Lung (tissue), 17 donors: ENCODE measurements at places on chromosomes 16 and 17. TPM values are rescaled to one million over a fixed set of nuclear protein-coding genes. Genes with fewer than 3 reads are reported as not detected.

DNA sequence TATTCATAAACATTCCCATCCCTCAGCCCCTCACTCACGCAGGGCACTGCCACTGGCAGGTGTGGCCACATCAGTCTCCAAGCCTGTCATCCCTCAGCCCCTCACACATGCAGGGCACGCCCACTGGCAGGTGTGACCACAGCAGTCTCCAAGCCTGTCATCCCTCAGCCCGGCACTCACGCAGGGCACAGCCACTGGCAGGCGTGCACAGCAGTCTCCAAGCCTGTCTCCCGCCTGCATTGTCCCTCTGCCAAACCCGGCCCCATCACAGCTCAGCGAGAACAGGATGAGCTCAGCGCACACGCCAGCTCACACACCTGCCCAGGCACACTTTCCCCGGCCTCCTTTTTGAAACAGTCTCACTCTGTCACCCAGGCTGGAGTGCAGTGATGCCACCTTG is 11.4 kb upstream of the KREMEN2 start:
- DNase-seq: no peak

DNA sequence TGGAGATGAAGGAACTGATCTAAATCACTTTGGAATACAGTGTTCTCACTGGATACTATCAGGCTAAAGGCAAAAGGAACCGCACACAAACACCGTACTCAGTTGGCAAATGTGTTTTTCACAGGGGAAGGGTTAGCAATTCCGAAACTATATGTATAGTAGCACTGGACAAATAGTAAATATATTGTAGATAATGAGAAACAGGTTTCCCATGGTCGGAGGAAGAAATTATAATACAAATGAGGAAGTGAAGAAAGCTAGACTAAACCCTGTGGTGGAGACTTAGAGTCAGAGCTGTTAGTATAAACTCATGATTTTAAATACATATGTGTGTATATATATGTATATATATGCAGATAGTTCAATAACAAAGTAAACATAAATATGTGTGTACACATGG is 414.1 kb upstream of the SALL1 start:
- DNase-seq: no peak

GRCh38 chr16:66614161-66614802 is 9.8 kb downstream of the CMTM3 start:
- no peak for DNase-seq

- peak; percentile 63 for DNase-seq
These were observed 10.1 kb downstream of the TMEM238L start for GRCh38 chr17:10793816-10794215.

GRCh38 chr16:73891129-73891542 is 405.5 kb upstream of the PSMD7 start:
- DNase-seq: peak; percentile 31

GRCh38 chr16:84288902-84289301 is 5.8 kb upstream of the WFDC1 start:
- DNase-seq: no peak

GRCh38 chr17:1965556-1966273 is 59.4 kb downstream of the RTN4RL1 start:
- no peak for DNase-seq

- no peak for DNase-seq
These were observed 2.4 kb downstream of the C1QL1 start for GRCh38 chr17:44965481-44966234.

DNA sequence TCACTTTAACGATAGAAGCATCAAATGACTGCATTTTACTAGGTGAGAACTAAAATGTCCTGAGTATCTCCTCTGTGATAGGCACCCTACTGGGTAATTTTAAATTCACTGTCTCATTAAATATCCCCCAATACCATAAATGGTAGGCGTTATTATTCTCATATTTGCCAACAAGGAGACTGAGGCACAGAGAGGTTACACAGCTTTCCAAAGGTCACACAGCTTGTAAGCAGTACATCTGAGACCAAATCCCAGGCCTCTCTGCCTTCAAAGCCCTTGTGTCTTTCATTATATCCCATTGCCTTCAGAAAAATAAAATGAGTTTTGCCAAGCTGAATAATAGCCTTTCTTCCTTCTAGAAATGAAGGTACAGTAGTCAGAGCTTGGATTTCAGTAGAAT is 502.6 kb downstream of the HAPSTR1 start:
- DNase-seq: no peak

The SLC5A11 gene
- total RNA-seq: not detected

The CNTNAP4 gene
- not detected for total RNA-seq
